ENCODE measurements at places on chromosomes 5 and 9.
A peak's percentile ranks its signal among the peaks of the same experiment; 100 is the strongest.

DNA sequence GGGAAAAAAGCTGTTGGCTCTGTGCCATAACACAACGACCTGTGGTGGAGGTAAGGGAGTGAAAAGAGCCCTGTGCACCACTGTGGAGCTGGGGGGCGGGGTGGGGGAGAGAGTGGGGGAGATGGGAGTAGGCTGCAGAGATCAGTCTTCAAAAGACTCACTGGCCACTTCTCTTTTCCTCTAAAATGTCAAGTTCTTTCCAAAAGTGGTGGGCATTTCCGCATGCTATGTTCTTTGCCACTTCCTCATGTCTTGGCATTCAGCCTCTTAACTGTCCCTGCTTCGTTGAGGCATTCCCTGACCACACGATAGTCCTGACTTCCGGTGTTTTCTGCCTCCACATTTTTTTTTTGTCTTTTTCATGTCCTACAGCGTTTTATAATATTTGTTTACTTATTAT is 2.4 kb upstream of the PPP2R2B start:
- DNase-seq: no peak

- no peak for DNase-seq
Observed at GRCh38 chr5:94577466-94578245, 40.7 kb downstream of the KIAA0825 start.

DNA sequence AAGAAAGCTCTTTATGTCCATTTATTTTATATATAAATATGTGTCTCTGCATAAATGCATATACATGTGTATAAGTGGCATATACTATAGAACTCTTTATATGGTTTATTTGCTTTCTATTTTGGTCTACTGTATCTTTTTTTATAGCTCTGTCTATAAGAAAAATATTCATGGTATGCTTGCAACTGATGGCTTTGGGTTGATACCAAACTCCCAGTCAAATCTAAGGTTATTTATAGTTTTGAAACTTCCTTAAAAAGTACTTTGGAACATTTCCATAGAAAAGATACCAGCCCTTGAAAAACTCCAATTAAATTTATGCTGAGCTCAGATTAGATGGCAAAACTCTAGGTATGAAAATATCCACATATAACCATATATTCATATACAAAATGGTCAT is 120.0 kb upstream of the KLF9 start:
- DNase-seq: no peak

DNA sequence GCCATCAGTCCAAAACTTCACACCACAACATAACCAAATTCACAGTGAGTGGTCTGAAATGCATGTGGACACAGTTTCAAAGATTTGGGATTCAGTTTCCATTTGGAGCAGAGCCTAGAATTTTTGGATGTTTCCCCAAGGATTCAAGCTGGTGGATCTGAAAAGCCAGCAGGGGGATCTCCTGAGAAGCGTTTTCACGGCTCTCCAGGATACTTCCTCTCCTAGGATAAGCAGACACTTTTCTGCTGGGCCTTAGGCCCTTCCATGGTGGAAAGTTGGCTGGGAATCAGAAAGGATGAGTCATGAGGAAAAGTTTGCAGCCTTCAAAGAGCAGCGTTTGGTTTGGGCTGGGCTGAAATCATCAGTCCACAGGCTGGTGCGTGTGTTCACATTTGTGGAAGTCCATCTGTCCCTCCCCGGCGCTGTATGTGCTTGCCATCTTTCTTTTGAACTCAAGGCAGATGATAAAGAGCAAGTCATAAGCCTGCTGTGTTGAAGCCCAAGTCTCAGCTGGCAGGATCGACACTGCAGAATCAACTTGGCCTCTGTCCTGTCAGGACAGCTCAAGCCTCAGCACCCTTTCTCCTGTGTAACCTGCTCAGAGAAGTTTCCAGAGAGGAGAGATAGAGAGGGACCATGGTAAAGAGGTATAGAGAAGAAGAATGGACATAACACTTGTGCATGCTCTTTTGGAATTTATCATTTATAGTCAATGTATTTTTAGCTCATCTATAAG is 152.6 kb upstream of the MSX2 start:
- DNase-seq: peak; percentile 47

- no peak for DNase-seq
Observed at GRCh38 chr5:142969624-142970439, 199.7 kb downstream of the ARHGAP26 start.

- DNase-seq: no peak
Observed at GRCh38 chr9:129493002-129493705, 127.7 kb downstream of the C9orf50 start.

DNA sequence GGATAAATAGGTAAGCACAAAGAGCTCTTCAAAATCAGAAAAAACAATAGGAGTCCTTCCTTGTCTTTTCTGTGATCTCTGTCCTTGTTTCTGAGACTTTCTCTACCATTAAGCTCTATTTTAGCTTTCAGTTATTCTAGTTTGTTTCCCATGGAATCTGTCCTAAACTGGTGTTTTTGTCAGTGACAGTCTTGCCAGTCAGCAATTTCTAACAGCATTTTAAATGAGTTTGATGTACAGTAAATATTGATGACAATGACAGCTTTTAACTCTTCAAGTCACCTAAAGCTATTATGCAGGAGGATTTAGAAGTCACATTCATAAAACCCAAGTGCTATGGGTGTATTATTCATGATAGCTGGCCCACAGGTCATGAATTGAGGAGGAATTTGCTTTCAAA is 17.9 kb downstream of the TIGD6 start:
- DNase-seq: no peak

DNA sequence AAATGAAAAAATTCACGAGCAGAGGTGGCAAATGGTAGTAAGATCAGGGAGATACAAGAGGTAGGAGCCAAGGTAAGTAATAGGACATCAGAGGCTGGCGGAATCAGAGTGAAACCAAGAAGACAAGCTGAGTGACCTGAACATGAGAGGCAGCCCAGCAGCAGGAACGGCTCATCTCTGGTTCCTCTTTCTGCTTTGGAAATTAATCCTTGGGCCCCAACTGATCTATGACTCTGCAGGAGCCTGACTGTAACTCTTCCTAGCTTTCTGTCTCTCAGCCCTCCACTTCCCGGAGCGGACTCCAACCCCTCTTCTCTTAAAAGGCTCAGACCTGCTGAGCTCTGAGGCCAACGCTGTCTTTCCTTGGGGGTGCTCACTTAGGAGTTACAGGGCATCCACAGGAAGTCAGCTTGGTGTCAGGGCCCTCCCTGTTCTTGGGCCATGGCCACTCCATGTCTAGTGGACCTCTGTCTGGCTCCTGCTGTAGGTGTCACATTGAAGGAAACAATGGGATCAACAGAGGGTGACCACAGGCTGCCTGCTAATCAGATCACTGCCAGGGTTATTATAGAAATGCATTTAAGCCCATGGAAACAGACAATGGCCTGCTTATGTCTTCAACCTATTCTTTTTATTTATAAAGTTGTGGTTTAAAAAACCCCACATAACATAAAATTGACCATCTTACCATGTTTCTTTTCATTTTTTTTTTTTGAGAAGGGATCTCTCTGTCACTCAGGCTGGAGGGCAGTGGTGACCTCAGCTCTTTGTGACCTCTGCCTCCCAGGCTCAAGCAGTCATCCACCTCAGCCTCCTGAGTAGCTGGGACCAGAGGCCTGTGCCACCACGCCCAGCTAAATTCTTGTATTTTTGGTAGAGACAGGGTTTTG is 22.5 kb upstream of the SHB start:
- no peak for DNase-seq

GRCh38 chr5:149912226-149912871 is 32.2 kb downstream of the PDE6A start:
- no peak for DNase-seq

DNA sequence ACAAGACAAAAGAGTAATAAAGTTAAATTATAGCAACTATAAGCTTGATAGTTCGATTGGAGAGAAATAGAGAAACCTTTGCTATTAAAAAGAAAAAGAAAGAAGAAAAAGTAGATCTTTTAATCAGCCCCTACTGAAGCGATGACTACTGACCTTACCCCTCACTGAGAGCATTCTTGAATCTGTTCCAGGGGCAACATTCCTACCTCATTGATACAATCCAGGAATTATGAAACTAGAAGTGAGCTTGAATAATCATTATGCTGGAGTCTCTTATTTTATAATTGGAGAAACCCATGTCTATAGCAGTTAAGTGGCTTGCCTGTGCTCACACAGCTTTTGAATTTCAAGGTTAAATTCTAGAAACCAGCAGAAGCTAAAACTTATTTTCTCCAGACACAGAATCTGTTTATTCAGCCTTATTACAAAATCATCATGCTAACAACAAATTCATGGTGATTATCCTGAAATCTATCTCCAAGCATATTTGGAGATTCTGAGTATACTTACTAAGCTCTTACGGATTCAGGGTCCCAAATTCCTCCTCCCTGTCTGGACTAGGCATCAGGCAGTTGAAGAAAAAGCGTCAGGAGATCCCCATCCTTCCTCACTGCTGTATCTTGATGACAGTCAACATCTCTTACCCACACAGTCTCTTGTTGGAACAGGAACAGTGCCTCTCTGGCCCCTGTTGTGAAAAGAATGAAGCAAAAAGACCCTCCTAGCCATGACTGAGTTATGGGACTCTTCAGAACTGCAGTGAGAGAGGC is 547.6 kb upstream of the WWC1 start:
- no peak for DNase-seq

DNA sequence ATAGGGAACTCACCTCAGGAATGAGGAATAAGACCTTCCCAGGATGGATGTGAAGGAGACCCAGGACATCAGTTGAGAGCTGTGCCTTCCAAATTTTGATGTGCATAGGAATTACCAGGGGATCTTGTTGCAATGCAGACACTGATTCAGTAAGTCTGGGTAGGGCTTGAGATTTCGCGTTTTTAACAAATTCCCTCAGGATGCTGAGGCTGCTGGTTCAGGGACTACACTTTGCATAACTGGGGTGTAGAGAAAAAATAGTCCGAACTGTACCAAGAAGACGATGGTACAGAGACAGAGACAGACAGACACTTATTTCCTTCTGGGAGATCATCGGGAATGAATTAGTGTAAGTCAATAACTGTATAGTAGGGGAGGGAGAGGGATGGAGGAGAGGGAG is 82.3 kb upstream of the FREM1 start:
- no peak for DNase-seq

DNA sequence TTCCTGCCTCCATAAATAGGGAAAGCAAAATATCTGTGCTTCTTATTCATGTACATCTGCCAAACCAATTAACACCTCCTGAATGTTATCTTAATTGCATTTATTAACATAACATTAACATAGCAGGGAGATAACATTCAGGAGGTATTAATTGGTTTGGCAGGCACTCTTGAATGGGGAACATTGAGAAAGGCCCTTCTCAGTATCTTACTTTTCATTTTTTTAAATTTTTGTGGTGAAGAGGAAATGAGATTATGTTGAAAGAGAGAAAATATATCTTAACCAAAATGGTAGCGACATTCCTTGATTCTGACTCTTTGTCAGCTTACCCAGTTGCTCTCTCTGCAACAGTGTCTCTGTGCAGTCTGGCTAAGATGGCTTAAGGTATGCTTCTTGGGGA is 100.4 kb upstream of the TLE1 start:
- no peak for DNase-seq

DNA sequence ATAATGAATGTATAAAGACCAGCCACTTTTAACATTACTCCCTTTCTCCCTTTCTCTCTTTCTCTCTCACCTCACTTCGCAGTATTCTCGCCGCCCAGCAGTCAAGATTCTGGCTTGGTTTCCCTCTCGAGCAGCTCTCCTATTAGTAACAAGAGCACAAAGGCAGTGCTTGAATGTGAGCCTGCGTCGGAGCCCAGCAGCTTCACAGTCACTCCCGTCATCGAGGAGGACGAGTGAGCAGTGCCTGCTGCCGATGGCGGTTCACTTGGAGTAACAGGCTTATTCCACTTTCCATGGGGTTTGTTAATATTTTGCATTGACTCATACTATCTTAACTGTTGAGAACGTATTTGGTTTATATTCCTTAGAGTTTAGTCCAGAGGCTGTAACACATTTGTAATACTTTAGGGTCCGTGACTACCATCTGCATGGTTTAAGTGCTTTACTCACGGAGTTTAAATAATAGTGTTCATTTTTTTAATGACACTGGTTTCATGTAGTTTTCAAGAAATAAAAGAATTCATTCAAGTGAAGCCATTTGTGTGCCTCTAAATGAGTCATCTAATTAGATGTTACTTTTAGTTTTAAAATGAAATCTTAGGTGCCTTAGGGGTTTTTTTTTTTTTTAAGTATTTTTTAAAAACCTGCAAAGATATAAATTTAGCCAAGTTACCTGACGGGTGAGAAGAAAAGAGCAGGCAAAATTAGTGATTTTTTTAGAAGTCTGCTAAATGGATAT is 8.4 kb upstream of the DMRT3 start:
- no peak for DNase-seq

- DNase-seq: no peak
Observed at GRCh38 chr5:55599148-55600050, 64.6 kb upstream of the PLPP1 start.

- no peak for DNase-seq
Observed at GRCh38 chr9:97991818-97992217, 8.7 kb downstream of the ANP32B start.

DNA sequence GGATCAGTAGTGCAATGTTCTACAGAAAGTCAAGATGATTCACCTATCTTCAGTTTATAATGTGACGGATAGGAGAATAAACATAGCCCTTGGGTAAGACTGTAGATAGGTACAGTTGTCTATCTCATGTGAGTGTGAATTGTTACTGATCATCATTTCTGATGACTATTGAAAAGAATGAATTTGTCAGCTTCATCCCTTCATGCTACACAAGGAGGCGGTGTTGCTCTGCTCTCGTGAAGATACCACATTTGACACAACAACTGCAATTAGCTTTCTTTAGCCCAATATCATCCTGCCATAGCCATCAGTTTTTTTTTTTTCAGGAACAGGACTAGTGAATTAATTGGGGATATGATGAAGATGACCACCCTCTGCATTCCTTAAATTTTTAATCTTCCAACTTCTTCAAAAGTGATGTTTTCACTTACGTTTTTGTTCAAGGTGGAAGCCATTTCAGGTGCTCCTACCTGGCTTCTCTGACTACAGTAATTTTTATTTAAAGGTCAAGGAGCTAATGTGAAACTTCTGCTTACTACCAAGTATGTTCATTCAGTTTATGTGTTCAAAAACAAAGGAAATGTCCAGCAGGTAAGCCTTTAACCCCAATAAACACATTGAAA is 152.9 kb upstream of the MOCS2 start:
- no peak for DNase-seq

DNA sequence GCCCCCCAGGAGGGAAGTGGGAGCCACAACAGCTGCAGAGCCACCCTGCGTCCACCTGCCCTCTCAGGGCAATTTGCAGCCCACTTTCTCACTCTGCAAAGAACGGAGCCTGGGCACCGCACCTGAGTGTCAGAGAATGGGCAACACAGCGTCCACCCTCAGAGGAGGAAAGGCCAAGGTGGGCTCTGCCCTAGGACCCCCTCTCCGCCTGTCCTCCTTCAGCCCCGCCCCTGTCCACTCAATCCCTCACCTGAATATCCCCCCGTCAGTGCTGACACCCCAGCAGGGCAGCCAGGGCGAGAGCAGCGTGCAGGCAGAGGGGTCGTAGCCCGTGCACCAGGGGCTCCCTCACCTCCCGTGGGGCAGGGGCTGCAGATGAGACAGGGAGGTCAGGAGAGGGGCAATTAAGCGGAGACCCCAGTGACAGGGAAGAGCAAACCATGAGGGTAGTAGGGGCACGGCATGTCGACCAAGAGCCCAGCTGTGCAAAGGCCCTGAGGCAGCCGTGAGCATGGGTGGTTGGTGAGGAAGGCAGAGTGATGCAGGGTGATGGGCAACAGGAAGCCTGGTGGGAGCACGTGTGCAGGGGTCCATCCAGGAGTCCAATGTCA is 140.3 kb downstream of the OLFM1 start:
- no peak for DNase-seq

- DNase-seq: no peak
Observed at GRCh38 chr9:26193237-26193636, 515.0 kb upstream of the TUSC1 start.

Measured in mucosa of descending colon (tissue), 3 donors.